ENCODE measurements at places on chromosomes 16 and 17. TPM values are rescaled to one million over a fixed set of nuclear protein-coding genes. Genes with fewer than 3 reads are reported as not detected.

Gene ATP2A1
- 2.8 TPM for total RNA-seq

Gene KRTAP1-1
- total RNA-seq = not detected

Gene GLIS2
- total RNA-seq = 0.30 TPM

- no peak for DNase-seq
Observed at GRCh38 chr17:17350491-17351355, 47.5 kb downstream of the NT5M start.

- DNase-seq = no peak
Observed at GRCh38 chr17:17560167-17560566, 31.3 kb downstream of the PEMT start.

DNA sequence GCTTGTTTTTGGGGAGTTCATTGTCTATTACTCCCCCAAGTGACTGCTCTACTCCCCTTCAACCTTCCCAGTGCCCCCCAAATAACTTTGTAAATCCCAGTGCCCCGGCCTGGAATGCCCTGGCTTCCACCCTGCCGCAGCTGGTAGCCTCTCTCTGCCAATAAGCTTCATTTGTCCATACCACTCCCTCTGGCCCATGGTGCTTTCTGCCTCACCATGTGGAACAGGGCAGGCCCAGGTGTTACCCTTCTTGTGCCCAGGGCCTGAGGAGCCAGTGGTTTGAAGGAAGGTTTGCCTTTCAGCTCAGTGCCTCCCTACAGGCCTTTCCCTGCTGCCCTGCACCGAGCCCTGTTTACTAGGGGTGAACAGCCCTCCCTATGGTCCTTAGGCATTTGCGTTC is 134.2 kb downstream of the AATF start:
- no peak for DNase-seq

DNA sequence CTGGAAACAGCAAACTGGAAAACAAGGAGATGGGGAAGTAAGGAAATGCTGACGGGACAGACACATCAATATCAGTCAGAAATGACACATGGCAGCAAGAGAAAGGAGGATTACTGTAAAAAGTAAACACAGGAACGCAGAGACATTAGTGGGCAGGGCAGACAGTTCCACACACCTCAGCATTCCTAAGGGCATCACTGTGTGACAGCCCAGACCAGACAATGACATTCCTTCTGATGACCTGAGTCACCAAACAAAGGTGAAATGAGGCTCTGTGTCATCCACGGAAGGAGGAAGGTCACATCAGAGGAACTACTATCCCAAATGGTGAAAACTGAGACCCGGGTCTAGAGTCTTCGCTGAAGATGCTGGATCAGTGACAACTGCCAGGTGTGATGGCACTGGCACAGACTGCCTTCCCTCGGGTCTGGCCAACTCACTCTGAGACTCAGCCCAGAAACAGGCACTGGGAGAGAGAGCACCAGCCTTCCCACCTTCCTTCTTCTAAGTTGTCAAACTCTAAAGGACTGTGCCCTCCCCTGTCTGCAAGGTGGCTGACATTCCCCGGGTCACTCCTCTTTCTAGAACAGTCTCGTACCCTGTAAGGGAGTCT is 36.7 kb downstream of the TK2 start:
- no peak for DNase-seq

DNA sequence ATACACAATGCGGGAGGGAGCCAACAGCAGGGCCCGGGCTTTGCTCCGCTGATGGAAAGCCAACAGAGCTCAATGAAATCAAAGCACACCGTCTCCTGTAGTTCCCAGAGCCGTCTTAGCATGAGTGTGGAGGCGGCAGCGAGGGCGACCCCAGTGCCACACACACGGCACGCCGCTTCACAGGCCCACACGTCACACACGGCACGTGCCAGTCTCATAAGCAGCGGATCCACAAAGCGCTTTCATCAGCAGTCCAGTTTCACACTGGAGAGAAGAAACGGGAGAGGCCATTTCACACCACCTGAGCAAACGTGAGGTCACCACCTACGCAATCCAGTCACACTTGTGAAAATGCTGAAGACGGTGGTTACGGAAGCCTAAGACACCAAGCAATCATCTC is 34.8 kb downstream of the CYB5D2 start:
- peak; percentile 29 for DNase-seq

DNA sequence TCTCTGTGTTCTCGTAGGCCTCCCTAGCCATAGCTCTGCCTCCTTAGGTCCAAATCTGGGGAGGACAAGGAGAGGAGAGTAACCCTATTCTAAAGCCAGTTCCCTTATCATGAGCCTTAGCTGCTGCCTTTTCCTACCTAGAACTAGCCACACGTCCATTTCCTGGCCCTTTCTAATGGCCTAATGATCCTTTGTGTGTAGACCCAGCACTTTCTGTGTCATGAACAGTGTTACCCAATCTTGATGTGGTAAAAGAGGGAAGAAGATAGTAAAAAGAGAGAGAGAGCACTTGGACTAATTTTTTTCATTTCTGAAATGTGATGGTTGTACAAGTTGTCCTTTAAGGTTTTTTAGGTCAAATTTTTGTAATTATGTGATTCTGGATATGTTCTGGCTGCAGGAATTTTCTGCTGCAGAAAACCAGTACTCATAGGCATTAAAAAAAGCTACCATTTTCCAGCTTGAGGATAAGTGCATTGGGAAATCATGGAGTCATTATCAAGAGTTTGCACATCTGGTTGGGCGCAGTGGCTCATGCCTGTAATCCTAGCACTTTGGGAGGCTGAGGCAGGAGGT is 18.2 kb downstream of the CASC3 start:
- DNase-seq = no peak

DNA sequence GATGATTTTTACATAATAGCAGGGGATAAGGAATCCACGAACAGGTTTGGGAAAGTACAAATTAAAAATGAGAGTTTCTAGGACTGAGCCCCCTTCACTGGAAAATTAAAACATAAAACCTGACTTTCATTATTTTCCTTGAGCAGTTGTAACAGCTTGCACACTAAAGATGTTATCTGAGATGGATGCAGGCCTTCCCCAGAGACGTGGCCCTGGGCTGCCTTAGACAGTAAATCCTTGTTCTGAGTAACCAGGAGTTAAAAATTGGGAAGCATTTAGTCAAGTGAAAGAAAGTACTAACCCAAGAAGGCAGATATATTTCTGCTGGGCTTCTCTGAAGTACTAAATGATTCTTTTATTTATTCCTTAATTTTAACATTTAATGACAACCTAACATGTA is 432.2 kb upstream of the KIF2B start:
- no peak for DNase-seq

DNA sequence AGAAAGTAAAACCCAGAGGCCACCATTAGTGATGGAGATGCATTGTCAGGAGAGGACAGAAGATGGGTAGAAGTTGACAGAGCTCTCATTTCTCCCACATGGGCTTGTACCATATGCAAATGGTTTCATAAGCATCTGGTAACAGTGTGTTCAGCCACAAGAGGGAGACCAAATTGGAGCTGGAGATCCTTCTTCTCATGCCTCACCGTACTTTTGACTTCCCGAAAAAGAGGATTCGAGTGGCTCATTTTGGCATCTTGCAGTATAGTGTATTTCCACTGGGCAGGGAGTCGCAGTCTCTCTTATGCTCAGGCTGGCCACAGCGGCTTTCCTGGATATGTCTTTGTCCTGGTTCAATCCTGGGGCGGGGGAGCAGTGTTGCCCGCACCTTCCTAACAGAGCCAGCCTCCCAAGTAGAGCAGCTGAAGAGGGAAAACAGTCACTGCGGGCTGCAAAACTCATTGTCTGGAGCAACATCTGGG is 23.8 kb downstream of the TBC1D3B start:
- DNase-seq = no peak

- DNase-seq = no peak
Observed at GRCh38 chr17:16361874-16362273, 8.6 kb upstream of the CENPV start.

- DNase-seq = no peak
Observed at GRCh38 chr16:24001710-24002109, 165.9 kb downstream of the PRKCB start.

DNA sequence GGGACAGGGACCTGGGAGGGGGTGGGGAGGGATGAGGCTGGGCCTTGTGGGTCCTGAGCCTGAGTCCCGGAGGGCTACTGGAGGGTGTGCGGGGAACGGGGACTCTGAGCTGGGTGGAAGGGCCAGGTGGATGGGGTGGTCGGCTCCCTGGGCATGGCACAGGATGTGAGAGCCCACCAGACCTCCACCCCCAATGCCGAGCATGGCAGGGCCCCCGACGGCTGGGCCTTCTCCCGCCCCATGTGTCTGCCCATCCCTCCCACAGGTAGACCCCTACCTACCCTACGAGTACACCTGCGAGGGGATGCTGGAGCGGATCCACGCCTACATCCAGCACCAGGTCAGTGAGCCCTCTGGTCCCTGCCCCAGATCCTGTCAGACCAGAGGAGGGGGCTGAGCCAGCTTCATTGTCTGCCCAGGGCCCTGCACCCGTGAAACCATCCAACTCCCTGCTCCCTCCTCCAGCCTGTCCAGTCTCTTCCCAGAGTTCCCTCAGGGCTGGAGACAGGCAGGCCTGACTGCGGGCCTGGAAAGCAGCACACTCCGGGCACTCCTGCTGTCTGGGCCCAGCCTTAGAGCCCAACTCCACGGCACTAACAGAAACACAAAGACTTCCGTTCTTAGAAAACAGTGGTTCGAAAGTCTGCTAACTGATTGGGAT is 78.0 kb downstream of the MGAT5B start:
- no peak for DNase-seq

DNA sequence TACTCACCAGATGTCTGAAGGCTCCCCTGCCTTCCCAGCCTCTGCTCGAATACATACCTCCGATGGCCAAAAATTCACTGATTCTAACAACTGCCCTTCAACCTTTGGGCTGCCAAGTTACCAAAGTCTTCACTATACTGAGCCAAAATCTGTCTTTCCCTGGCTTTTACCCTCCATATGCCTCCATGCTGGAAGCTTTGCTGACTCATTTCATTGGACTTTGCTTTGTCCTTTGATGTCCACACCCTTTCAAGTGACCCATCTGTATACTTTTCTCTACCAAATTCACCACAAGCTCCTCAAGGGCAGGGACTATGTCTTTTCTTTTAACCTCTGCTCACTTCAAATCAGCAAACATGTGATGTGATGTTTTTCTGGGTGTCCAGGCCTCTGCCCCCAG is 21.0 kb upstream of the MTMR4 start:
- no peak for DNase-seq

DNA sequence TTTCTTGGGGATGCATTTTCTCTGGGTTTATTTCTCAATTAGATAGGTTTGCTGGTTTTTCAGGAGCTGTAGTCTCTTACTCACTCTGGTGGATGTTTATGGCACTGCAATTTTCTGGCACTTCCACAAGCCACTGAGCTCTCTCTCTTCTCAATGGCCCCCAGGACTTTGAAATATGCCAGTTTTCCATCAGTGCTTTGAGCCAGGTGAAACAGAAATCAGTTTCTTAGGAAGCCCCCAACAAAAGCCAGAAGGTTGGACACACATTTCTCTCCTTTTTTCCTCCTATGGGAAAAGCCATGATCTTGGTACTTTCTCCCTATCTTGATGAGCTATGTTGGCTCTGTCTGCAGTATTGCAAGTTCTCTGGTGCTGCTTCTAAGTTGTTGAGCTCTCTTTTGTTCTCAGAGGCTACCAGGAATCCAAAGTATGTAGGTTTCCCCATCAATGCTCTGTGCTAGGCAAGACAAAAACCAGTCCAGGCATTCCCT is 90.7 kb upstream of the SMIM36 start:
- DNase-seq = peak; percentile 37

GRCh38 chr17:75565066-75565465 is 22.5 kb upstream of the MYO15B start:
- no peak for DNase-seq

GRCh38 chr17:12672947-12673346 is 7.3 kb downstream of the MYOCD start:
- DNase-seq = no peak

GRCh38 chr17:65547253-65547670 is 14.2 kb downstream of the AXIN2 start:
- no peak for DNase-seq

DNA sequence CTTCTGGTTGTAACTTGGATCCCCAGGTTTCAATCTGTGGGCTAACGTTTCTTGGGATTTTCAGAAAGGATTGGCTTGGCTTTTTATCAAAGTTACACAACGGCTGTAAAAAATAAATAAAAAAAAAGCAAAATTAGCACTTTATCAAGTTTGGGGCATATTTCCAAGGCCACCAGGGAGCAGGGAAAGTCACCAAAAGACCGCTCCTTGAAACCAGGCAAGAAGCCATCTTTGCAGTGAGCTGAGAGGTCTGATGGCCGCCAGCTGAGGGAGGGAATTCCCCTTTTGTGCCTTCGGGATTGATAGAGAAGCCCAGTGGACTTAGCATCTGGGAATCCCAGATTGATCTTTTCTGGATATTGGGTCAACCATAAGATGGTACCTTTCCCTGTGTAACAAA is 192.2 kb downstream of the WWOX start:
- DNase-seq = no peak

All from activated CD4-positive, alpha-beta T cell treated with anti-CD3 and anti-CD28 coated beads for 36 hours (primary cell).